ENCODE measurements at places on chromosomes 5 and 9. TPM values are rescaled to one million over a fixed set of nuclear protein-coding genes. Genes with fewer than 3 reads are reported as not detected.

DNA sequence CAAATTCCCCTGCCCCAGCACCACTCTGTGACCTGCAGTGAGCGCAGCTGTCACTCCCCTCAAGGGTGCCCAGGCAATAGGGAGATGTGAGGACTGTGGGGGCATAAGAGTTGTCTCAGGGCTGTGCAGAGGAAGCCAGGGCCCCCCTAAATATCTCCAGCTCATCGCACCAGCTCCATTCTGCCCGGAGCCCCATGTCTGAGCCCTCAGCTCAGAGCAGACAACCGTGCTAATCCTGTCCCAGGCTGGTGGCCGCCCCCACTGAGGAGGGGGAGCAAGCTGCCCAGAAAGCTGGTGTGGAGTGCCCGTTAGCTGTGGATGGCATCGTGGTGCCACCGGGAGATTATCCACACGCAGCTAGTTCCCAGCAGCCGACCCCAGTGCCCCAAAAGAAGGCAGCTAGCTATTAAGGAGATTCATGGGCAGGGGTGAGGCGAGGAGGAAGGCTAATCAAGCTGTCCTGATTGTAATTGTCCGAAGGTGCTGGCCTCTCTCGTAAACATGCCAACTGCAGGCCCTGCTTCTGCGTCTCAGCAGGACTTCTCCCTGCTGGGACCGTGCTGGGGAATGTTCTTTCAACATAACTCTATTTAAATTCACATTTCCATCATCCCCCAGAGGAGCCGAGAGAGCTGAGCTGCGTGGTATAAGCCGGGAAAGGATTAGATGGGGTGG lies 17.0 kb upstream of the FIBCD1 start:
- DNase-seq: no peak

Gene CARTPT
- not detected for total RNA-seq

Gene NTNG2
- 0.41 TPM for total RNA-seq

Gene DBN1
- total RNA-seq: 61.8 TPM
